H9 (cell line): ENCODE measurements at places on chromosomes 7 and 10.

GRCh38 chr10:90912854-90913479, 7.9 kb downstream of the ANKRD1 start:
- DNase-seq: no peak

- DNase-seq: no peak
Measured at GRCh38 chr7:84624927-84625326, 430.3 kb upstream of the SEMA3A start.

DNA sequence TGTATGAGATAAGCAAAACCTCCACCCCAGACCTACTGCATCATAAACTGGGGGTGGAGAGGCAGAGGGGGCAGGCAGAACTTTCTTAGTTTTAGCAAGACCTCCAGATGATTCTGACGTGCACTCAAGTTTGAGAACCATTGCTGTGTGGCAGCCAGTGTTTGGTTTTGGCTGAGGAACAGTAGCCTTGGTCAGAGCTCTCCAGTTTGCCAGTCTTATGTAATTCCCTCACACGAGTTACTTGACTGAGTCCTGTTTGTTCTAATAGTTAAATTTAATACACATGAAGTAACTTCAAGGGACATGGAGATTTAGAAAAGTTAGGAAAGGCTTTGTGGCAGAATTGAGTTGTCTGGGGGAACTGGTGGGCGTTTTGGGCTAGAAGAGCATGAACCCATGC, 38.5 kb downstream of the GARS1 start:
- no peak for DNase-seq

GRCh38 chr7:129914536-129915272, 38.1 kb downstream of the UBE2H start:
- no peak for DNase-seq

GRCh38 chr7:95199779-95200558, 124.4 kb downstream of the PON1 start:
- no peak for DNase-seq

DNA sequence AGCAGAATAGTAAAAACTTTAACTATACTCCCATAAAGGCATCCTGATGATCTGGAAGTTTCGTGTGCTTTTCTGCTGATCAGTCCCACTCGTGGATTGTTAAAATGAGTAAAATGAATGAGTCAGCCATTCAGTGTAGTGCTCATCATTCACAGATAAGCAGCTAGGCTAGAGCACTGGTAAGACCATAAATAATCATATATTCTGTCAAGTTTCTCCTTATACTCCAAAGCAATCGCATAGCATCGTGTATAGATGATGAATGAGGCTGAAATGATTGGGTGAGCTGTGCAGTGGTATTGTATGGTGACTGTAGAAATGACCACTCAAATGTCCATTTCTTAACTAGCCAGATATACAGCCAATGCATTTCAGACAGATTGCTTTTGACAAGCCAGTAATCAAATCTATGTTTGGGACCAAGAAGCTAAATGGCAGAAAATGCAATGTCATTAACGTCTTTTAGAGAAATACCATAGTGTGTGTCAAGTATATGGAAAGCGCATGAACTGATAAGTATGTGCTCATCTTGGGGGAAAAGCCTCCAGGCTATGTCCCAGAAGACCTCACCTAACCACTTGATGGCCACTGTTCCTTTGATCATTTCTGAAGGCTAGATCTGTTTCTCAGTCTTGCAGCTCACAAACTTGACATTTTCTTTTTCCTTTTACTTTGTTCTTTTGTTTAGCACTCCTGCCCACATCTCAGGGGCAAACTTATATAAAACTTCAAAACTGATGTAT, 227.2 kb upstream of the FAM3C start:
- DNase-seq: no peak

- DNase-seq: no peak
Measured at GRCh38 chr10:77661674-77662073, 24.1 kb upstream of the KCNMA1 start.

DNA sequence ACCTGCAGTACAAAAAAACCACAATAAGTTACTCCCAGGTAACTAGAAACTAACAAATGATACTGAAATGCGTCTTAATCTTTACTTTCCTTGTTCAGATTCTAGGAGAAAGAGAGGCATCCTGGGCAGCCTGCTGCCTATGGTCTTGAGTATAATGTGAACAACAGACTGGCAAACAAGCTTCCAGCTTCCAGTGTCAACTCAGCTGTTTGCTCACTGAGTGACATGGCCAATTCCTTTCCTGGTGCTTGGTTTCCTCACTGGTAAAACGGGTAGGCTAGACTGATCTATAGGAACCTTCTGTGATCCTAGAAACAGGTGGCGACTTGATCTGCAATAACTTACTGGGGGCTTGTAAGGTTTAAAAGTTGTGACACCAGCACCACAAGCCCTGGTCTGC, 10.1 kb downstream of the POLR3A start:
- DNase-seq: no peak

DNA sequence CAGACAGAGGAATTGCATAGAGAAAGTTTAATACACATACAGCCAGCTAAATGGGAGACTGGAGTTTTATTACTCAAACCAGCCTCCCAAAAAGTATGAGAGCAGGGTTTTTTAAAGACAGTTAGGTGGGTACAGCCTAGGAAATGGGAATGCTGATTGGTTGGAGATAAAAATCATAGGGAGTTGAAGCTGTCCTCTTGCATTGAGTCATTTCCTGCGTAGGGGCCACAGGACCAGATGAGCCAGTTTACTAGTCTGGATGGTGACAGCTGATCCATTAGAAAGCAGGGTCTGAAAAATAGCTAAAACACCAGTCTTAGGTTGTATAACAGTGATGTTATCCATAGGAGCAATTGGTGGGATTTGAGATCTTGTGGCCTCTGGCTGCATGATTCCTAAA, 76.1 kb upstream of the POM121L12 start:
- no peak for DNase-seq

- DNase-seq: no peak
Measured at GRCh38 chr10:80996615-80997193, 459.0 kb downstream of the SH2D4B start.

DNA sequence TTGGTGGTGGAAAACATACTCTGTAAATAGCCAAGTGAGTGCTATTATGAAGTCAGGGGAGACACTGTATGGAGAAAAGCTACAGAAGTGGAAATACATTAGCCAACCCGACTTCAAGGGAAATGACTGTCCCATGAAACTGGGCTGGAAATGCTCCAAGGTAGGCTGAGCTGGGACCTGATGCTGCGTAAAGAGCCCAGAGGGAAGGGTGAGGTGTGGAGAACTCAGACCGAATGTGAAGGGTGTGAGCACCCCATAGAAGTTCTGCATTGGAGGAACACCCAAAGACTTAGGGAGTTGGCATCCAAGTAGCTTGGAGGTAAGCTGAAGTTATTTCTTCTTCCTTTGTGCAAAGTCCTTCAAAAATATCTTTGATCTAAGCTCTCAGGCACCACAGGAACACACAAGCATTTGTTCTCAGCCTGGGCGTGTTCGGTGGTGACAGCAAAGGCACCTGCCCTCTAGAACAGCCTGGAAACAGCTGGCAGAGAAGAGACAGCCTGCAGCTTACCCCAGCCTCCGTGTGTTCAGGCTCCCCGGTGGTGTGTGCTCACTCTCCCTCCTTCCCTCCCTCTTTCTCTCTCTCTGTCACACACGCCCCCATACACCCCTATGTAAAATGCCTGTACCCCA, 19.1 kb upstream of the GJD4 start:
- no peak for DNase-seq

- DNase-seq: no peak
Measured at GRCh38 chr10:49323171-49323895, 24.4 kb downstream of the C10orf71 start.

DNA sequence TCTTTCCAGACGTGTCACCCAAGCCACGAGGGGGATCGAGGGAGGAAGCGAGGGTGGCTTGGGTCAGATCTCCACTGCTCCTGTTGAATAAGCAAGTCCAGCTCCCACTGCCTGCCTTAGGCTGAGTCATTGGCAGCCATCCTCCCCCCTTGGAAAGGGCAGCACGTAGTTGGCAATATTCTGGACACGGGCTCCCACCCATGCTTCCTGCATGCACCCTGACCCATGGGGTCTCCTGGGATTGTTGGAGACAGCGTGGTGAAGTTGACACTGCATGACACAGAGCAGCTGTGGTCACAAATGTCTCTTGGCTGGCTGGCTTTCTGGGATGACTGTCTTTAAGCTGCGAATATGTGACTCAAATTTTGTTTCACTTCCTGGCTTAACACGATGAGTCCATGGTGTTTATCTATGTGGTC, 11.2 kb downstream of the BTBD16 start:
- no peak for DNase-seq

DNA sequence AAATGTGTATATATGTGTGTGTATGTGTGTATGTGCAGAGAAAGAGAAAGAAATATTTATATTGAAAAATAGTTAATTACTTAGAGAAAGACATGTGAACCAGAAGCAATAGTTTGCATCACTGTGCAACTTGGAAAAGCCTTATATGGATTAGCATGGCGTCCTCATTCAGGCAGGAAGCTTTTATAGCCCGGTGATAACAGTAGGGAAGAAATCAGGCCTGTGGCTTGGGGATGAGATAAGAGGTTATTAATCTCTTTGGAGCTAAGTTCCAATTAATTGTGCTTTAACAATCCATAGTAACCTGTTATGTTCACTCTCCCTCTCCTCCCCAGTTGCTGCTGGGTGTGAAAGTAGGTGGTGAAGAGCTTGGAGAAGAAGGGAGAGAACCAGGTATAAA, 36.5 kb downstream of the IFIT5 start:
- no peak for DNase-seq

GRCh38 chr10:6050801-6051445, 11.2 kb downstream of the IL2RA start:
- no peak for DNase-seq

- peak; percentile 94 for DNase-seq
Measured at GRCh38 chr10:119207366-119207666, at the start of gene GRK5. Gene GRK5, plus strand, starts transcription at chr10:119207571. Its CDS starts 347 bp downstream, at chr10:119207918.

- DNase-seq: no peak
Measured at GRCh38 chr7:32406386-32406785, 83.8 kb downstream of the LSM5 start.

GRCh38 chr10:94047293-94047692, 53.6 kb downstream of the PLCE1 start:
- no peak for DNase-seq

DNA sequence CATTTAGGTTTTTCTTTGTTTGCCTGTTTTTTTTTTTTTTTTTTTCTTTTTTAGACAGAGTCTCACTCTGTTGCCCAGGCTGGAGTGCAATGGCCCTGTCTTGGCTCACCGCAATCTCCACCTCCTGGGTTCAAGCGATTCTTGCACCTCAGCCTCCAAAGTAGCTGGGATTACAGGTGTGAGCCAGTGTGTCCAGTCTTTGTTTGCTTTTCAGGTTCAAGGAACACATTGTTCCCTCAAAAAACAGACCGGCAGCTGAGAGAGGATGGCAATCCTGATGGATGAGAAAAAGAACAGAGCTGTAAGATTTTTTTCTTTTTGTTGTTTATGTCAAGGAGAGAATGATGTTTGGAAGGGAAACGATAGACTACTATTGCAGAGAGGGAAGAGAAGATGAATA, 23.3 kb upstream of the RHOBTB1 start:
- DNase-seq: no peak

DNA sequence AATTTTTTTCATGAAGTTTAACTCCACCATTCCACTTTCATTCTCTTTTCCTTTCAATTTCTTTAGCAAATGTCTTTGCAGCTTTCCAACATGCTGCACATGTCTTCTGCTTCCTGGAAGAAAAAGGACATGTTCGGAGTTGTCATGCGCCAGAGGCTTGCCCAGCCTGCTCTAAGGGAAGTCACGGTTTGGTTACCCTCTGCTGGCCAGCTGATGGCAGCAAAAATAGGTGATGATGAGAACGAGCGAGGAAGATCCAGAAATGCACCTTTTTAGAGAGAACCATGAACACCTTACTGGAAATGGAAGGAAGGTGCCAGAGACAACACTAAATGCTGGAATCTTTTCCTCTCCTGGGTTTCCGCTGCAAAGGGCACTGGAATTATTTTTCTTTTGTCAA, 4.9 kb upstream of the ZSCAN21 start:
- DNase-seq: no peak

DNA sequence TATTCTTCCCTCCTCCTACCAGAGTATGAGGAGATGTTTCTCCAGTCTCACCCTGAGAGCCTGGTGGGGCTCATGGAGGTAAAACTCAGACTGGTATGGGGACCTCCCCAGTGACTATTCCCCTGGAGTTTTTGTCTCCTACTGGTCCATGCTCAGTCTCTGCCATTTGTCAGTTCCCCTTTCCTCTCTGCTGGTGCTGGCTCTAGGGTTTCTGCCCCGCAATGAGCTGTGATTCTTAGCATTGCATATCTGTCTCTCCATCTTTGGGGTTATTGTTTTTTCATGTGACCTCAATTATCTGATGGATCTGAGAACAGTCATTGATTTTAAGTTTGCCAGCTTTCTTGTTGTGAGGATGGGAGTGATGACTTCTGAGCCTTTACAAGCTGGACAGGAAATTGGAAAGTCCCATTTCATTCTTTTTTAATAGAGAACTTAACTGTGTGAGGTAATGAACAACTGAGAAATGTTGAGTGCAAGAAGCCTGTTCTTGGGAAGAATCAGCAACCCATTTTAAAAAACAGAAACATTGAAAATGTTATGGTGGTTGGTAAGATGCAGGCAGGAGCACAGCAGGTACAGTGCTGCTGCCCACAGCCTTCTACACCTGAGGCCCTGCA, 26.9 kb downstream of the NACAD start:
- no peak for DNase-seq

DNA sequence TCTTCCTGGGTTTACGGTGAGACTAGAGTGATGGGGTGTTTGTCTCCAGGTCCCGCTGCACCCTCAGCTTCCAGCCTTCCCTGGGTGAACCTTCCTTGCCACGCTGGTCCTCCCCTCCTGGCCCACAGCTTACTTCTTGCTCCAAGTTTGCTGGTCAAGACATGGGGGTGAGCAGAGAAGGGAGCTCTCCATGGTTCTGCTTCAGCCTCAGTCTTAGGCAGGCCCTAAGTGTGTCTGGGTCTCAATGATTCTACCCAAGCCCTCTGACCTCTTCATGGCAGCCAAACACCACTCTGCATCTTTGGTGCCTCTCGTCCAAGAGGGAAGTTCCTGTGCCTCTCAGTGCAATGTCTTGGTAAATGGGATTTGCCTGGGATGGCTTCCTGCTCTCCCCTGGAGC, 356.5 kb upstream of the KLF6 start:
- DNase-seq: peak; percentile 40

GRCh38 chr10:64080071-64080470, 558.9 kb downstream of the REEP3 start:
- no peak for DNase-seq

GRCh38 chr10:52993109-52993508, 220.5 kb upstream of the MBL2 start:
- DNase-seq: no peak

DNA sequence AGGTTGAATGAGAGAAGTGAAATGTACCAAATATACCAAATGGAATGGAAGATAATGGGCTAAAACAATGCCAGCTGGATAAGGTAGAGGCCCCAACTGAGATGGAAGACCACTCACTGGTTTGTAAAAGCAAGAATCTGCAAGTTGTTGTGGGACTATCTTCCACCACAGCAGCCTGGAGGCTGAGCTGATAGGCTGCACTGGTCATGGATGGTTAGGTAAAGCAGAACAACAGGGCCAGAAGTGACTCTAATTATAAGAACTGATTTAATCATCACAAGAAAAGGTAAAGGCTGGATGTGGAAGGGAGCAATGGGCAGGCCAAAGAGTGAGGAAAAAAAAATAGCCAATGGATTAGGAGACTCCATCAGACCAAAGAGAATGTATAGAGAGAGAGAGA, 11.8 kb downstream of the TFEC start:
- DNase-seq: no peak

GRCh38 chr7:46583656-46584055, 662.6 kb upstream of the IGFBP3 start:
- no peak for DNase-seq
